Natural killer cell treated with Interleukin-12 subunit alpha and Interleukin-12 subunit beta and Interleukin-15 and Interleukin-18, amount 100 ng/mL, for 72 hours (primary cell): ENCODE measurements at places on chromosomes 7 and 10.

DNA sequence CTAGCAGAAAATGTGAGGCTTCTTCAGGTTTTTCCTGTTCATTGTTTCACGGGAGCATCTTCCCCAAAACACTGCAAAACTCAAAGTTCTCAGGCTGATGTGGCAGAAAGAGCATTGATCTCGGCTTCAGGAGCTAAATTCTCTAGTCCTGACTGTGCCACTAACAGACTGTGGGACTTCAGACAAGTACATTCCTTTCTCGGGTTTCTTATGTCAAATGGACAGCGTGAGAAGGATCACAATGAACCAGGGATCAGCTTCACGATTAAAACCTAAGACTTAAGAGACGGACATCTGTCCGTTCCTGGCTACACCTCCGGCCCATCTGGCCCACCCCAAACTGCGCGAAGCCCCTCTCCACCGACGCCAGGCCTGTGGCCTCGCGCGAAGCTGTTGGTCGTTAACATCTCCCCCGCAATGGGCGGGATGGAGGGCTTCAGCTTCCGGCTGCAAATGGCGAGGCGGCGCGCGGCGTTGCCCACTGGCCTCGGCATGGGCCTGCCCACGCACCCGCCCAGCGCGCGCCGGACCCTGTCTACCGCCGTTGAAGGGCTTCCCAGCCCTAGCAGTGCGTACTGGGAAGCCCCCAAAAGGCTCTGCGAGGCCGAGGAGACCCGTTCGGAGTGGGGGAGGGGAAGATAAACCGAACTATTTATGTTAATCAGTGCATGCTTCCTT lies 549 bp upstream of the DDX50 start:
- H3K4me1 ChIP-seq, result peaks cover 30% of the 10 kb centered on the region
- peak overlapping the region; percentile 99 for H3K4me3 ChIP-seq
- peaks cover 2% of the 10 kb centered on the region for H3K27me3 ChIP-seq

- H3K27ac ChIP-seq, result peak overlapping the region; percentile 87
- H3K27me3 ChIP-seq, result no peaks in the 10 kb centered on the region
- DNase-seq, result peak; percentile 64
- H3K36me3 ChIP-seq, result no peaks in the 10 kb centered on the region
Observed at GRCh38 chr7:41816111-41816510, 113.2 kb upstream of the INHBA start.

DNA sequence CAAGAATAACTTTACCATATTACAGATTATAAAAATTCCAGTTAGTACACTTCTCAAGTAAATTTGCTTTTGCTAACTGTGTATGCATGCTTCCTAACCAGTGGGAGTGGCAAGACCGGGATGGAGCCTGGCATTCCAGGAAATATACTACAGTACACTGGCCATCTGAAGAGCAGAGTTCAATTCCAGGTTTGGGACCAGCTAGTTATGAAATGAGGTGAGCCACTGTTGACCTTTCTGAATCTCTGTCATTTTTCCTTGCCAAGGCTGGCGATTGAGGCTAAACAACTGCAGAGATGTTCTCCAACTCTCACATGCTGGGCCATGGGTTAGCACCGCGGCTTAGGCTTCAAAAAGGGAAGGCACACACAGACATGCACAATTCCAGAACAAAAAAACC lies 258.2 kb downstream of the GLI3 start:
- no peaks in the 10 kb centered on the region for H3K4me1 ChIP-seq
- no peak overlapping the region for H3K4me3 ChIP-seq
- H3K27me3 ChIP-seq, result peaks cover 8% of the 10 kb centered on the region
- no peaks in the 10 kb centered on the region for H3K36me3 ChIP-seq
- DNase-seq, result no peak
- no peak overlapping the region for H3K27ac ChIP-seq

DNA sequence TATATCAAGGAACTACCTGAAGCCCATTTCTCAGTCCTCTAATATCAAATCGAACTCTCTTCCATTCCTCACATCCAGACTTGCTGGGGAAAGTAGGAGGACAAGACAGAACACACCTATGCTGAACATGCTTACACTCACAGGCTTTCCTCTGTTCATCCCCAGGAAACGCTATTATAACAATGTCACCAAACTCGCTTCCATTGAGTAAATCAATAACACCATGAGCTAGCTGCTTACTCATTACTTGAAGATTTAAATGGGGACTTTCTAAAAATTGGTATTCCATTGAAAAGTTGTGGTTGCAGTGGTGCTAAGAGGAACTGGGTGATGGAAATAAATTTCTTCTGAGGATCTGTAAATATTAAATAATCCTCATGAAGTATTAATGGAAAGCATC lies 88.8 kb downstream of the SLC25A13 start:
- peaks cover 18% of the 10 kb centered on the region for H3K4me1 ChIP-seq
- DNase-seq, result no peak
- H3K27me3 ChIP-seq, result no peaks in the 10 kb centered on the region
- H3K27ac ChIP-seq, result no peak overlapping the region
- peaks cover 10% of the 10 kb centered on the region for H3K36me3 ChIP-seq
- no peak overlapping the region for H3K4me3 ChIP-seq

DNA sequence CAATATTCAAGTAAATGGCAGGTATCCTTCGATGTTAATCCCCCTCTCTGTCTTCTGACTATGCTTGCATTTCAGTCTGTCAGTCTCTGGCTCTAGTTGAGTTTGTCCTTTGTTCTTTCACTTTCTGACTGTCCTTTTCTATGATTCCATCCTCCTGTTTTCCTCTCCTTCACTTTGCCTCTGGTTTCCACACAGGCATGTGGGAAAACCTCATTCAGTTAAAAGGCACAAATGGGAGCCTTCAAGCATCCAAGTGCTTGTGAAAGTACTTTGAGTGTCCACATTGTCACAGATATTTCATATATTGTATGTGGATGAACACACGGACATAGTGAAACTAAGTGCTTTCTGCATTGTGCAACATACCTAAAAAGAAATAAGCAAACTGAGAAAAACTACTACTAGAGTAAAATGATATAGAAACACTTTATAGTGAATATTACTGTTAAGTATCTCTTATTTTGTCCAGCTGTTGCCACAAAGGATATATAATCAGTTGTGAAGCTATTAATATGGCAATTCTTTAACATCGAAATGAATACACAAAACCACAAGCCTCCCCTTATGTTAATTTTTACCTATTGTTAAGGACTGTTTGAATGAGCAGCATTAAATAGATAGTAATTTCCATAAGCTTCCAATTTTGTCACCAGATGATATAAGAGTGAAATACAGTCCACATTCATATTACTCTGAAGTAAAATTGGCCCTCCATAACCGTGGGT lies 71.7 kb downstream of the NRBF2 start:
- peaks cover 8% of the 10 kb centered on the region for H3K36me3 ChIP-seq
- peaks cover 30% of the 10 kb centered on the region for H3K4me1 ChIP-seq
- no peak for DNase-seq
- H3K27ac ChIP-seq, result peak overlapping the region; percentile 83
- H3K27me3 ChIP-seq, result no peaks in the 10 kb centered on the region

GRCh38 chr7:143434660-143435059 lies 8.6 kb upstream of the TAS2R60 start:
- H3K36me3 ChIP-seq, result no peaks in the 10 kb centered on the region
- H3K4me1 ChIP-seq, result no peaks in the 10 kb centered on the region
- H3K27ac ChIP-seq, result no peak overlapping the region

GRCh38 chr10:117631276-117632145 lies 89.0 kb downstream of the EMX2 start:
- DNase-seq, result no peak
- peaks cover 6% of the 10 kb centered on the region for H3K27me3 ChIP-seq
- no peak overlapping the region for H3K27ac ChIP-seq
- H3K4me1 ChIP-seq, result no peaks in the 10 kb centered on the region
- no peak overlapping the region for H3K4me3 ChIP-seq
- no peaks in the 10 kb centered on the region for H3K36me3 ChIP-seq

- no peak overlapping the region for H3K4me3 ChIP-seq
- H3K27ac ChIP-seq, result no peak overlapping the region
- DNase-seq, result no peak
- H3K27me3 ChIP-seq, result no peaks in the 10 kb centered on the region
- H3K4me1 ChIP-seq, result peaks cover 21% of the 10 kb centered on the region
Observed at GRCh38 chr7:127877951-127878350, 153.3 kb downstream of the LRRC4 start.

GRCh38 chr7:17598846-17599245 lies 300.4 kb downstream of the AHR start:
- DNase-seq, result no peak
- no peak overlapping the region for H3K4me3 ChIP-seq
- peaks cover 3% of the 10 kb centered on the region for H3K36me3 ChIP-seq
- peaks cover 8% of the 10 kb centered on the region for H3K27me3 ChIP-seq
- no peak overlapping the region for H3K27ac ChIP-seq
